Activated T-helper 1 cell treated with anti-CD3 and anti-CD28 coated beads, Interleukin-2, amount 50 U/mL, for 16 hours (primary cell): ENCODE measurements at places on chromosomes 5 and 9.

GRCh38 chr5:137564398-137564961, 65.4 kb upstream of the SPOCK1 start:
- no peak for DNase-seq

DNA sequence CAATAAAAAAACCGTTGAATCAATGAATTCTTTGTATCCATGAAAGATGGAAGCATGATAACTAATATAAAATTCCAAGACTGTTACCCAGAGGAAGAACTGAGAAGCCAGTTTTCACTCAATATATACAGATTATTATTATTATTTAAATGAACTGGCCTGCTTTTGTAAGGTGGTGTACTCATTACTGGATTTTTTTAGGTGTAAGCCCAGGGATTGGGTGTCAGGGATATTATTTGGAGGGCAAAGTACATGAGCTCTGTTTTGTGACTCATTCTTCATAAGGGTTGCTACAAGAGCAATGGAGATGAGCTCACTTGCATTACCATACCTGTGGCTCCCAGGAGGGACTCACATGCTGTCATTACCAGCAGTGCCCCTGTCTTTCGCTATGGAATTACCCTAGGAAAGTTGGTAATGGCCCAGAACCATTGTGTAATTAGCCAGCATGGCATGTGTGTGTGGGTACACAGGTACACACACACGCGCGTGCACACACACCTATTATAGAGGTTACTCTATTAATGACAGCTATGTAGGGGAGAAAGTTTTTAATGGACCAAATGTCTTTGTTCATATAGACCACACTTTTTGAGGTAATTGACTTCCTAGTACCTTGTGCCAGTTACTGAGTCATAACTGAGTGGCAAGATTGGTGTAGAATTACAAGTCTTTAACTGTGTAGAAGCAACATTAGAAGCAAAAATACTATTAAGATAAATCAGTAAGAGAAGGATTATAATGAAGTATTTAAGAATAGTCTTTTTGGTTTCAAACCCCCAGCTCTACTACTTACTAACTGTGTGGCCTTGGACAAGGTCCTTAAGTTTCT, 143.4 kb downstream of the GDNF start:
- DNase-seq: no peak

DNA sequence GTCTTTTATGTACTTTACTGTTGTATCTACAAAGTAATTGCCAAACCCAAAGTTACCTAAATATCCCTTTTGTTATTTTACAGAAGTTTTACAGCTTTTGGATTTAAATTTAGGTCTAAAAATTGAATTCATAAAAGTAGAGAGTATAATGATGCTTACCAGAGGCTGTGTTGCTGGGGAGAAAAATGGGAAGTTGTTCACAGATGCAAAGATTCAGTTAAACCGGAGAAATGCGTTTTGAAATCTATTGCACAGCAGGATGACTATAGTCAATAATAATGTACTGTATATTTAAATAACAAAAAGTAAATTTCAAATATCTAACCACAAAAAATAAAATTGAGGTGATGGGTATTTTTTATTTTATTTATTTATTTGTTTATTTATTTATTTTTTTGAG, 2.6 kb upstream of the ANKRD18A start:
- no peak for DNase-seq

- DNase-seq: no peak
Measured at GRCh38 chr9:130713286-130713960, 19.8 kb downstream of the EXOSC2 start.

- no peak for DNase-seq
Measured at GRCh38 chr9:27491154-27491553, 32.9 kb upstream of the IFNK start.

DNA sequence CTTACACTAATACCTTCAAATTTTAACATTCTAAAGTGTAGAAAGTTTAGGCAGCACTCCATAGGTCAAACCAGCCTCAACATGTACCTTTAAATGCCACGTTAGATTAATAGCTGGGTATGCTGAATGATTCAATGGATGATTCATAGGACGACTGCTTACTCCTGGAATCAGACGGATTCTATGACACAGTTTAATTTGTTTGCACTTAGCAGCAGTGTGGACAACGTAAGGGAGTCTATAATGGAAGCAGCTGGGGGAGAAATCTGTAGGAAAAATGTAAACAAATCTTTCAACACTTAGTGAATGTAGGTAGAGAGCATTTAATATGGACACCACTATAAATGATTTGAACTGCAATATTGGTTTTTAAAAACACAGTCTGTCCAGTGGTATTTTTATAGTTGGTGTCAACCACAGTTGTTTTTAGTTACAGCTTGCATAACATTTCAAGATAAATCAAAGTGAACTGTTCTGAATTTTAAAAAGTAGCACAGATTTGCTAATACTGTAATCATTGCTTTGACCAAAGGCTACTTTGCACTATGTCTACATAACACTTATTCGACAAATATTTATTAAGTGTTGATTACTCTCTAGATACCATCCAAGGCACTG, 701.5 kb upstream of the MEF2C start:
- DNase-seq: no peak

DNA sequence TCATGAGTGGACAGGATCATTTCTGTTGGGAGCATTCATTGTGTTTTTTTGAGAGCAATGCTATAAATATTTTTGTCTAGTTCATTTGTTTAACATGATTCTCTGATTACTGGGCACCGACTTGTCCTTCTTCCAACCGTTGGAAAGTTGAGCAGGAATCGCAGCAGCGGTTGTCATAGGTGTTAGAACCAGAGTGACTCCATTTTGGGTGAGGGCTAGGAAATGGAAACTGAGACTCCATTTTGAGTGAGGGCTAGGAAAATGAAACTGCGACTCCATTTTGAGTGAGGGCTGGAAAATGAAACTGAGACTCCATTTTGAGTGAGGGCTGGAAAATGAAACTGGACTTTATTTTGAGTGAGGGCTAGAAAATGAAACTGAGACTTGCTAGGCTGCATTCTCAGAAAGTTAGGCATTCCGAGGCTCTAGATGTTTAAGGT, 100.6 kb downstream of the ICE1 start:
- no peak for DNase-seq

- no peak for DNase-seq
Measured at GRCh38 chr9:107213561-107214028, 69.5 kb upstream of the RAD23B start.

DNA sequence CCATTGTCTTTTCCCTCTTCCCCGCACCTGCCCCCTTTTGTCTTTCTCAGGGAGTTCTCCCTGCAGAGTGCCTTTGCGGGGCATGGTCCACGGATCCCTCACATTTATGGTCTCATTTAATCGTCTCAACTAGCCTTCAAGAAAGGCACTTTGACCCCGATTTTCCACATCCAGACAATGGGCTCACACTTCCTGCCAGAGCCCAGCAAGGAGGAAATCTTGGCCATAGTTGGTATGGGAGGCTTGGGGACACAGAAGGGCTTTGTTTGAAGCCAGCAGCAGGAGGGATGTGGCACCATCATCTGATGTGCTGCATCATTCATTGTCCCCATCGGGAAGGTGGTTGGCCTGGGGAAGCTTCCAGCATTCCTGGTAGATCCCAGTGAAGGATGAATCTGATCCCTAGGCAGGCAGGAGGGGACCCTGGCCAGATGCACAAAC, 24.9 kb downstream of the GSN start:
- DNase-seq: no peak
